ENCODE measurements at places on chromosomes 7 and 10.

GRCh38 chr7:90759710-90760109 lies 163.6 kb downstream of the CDK14 start:
- no peak for DNase-seq

DNA sequence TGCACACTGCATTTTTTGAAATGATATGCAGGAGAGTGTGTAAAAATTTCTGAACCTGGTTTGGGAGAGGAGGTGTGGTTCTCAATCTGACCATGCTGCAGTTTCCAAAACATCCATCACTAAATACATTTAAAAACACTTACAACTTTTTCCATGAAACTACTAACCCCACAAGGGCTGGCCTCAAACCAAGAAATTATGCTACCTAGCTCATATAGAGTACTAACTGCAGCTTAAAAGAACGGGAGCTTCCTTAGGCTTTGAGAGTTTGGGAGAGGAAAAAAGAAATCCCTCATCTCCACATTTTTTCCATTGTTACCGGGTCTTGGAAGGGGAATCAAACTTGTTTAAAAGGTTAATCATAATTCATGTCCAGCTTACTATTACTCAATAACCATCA lies 214.2 kb downstream of the GLI3 start:
- DNase-seq = no peak

- no peak for DNase-seq
Measured at GRCh38 chr7:17120756-17121155, 177.7 kb upstream of the AHR start.

DNA sequence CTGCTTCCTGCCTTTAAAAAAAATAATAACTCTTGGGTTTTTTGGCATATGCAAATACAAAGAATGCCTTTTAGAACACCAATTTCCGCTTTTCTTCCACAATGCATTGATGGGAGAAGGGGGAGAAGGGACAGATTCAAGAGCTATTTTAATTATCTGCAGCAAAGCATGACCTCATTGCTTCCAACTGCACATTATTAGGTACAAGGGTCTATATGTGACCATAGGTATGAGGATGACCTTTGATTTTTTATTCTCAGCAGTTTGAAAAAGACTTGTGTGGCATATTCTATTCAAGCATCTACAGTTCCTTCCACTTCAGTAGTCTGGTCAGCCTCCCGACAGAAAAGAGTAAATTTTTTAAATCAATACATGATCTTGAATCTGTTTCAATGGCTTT lies 39.7 kb downstream of the GRB10 start:
- DNase-seq = no peak

GRCh38 chr7:47801423-47801822 lies 146.8 kb downstream of the PKD1L1 start:
- DNase-seq = no peak

DNA sequence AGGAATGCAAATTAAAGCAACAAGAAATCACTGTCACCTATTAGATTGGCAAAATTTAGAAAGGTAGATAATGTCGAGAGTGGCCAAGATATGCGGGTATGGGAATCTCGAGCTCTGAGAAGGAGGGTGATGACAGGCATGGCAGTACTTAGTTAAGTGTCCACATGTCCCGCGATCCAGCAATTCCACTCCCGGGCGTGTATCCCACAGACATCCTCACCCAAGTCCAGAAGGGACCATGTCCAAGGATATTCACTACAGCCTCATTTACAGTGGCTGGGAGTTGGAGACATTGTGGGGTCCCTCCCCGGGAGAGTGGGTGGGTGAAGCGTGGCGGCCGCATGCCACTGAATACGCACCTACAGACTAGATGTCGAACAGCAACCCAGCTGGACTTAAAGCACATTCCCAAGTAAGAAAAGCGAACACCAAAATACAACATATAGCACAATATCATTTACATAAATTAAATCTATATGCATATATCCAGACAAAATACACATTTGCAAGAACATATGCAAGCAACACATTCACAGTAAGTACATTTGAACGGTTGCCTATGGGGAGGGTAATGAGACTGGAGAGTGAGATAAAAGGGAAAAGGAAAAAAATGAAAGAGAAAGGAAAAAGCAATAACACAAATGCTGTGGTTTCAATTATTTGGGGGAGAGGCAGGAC lies 9.9 kb downstream of the KCNH2 start:
- no peak for DNase-seq

- no peak for DNase-seq
Measured at GRCh38 chr7:129332254-129333035, 101.8 kb upstream of the STRIP2 start.

DNA sequence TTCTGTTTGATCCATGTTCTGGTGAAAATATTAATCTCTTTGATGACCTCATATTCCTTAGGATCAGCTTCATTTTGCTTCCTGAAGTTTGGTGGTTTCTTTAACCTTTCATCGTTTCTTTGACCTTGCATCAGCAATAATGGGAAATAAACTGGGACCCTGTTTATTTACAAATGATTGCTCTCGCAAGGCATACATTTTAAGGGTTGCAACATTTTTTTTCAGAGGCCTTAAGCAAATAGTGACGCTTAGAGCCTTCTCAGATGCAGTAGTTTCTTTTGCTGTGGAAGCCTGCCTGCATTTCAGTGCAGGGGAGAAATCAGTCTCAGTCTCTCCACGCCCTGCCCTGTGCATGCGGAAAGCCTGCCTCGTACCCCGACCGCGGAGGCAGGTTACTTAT lies 139.1 kb upstream of the NPS start:
- no peak for DNase-seq

DNA sequence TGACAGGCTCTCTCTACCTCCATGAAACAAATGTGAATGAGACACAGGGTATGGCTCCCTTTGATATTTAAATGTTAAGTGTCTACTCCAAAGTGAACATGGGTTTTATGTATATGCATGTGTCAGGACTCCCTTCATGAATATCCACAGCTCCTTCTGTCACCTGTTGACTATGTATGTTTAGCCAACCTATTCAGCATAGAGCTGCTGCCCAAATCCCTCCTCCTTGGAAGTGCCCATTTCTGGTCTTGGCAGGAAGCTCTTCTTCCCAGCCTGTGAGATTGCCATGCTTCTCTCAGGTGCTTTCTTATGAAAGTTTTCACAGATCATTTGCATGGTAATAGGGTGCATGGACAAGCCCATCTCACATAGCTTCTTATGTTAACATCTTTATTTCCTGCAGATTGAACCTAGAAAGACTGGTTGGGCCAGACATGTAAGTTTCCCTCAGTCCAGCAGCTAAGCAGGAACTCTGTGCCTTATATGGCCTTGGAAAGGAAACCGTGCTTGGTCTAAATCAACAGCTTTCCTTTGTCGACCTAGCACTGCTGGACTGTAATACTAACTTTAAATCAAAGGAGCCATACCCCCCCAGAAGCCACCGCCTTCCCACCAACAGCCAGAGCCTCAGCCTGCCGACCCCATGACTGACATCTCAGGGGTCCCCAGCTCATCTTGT lies 288.9 kb downstream of the ADARB2 start:
- no peak for DNase-seq

GRCh38 chr7:86937363-86937878 lies 122.0 kb downstream of the ELAPOR2 start:
- DNase-seq = no peak

GRCh38 chr7:42235741-42236161 lies 1.3 kb downstream of the GLI3 start:
- DNase-seq = no peak

DNA sequence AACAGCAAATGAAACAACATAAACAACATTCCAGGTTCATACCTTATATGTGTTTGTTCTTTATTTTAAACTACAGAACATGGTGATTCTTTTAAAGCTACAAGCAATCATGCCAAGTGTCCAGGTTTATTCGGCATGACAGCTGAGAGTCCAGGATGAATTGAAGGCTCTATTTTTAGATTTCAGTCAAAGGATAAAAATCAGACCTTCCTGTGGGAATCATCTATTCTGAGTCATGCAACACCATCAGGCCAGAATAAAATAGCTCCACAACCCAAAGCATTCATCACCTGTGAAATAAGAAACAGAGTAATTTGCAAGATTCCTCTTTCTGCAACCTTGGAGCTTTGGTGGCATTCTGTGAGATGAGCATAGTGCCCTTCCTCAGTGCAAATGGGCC lies 292.4 kb upstream of the MYO3A start:
- DNase-seq = no peak

DNA sequence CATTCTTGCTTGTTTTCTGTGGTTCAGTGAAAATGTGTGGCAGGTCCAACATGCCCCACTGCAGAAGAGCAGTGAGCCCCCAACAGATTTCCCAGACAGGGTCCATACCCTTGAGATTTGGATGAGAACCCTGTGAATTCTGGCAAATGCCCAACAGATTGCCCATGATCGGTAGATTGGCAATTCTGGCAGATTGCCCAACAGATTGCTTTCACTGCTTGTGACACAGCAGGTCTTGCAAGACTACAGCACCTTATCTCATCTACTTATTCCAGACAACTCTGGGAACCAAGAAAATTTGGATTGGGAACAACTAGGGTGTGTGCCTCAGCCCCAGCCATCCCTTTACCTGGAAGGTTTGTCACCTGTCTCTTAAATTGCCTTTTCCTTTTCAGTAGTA lies 143.7 kb upstream of the COL1A2 start:
- no peak for DNase-seq

GRCh38 chr7:40213856-40214255 lies 79.1 kb downstream of the SUGCT start:
- no peak for DNase-seq

- no peak for DNase-seq
Measured at GRCh38 chr10:90604636-90605035, 253.2 kb downstream of the HTR7 start.

- DNase-seq = no peak
Measured at GRCh38 chr7:102132209-102132752, 154.4 kb upstream of the SH2B2 start.

DNA sequence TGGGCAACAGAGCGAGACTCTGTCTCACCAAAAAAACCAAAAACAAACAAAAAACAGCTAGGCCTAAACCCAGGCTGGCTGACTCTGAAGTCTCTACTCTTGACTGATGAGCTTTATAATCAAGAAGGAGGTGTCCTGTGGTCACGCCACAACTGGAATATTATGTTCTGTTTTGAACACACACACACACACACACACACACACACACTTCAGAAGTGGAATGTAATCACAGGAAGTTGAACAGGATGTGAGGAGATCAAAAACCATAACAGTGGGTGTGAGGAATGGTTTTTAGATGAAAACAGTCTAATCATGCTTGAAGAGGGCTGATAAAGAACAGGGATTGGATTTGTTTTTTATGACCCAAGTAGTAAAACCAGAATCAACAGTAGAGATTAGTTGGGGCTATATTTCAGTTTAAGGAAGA lies 51.1 kb upstream of the IL6 start:
- DNase-seq = no peak

DNA sequence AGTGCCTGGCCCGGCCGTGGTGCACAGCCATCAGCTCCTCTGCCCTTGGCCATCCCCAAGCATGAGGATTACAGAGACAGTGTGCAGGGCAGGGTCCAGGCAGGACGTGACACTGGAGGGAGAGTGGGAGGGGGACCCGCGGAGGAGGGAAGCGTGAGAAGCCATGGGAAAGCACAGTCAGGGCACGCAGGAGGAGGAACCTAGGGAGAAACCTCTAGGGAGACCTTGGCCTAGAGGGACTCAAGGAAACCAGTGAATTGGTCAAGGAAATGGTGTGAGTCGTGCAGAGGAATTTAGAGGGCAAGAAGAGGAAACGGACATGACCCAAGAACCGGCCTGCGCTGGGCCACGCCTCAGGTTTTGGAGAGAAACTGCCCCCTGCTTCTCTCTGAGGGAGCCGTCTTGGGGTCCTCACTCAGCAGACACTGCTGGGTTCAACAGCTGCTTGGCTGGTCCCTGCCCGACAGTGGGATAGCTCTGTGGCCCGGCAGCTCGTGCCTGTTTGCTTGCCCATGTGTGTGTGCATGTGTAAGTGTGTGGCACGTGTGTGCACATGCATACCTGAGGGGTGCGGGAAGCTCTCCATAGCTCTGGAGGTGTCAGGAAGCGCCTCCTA lies 3.2 kb downstream of the OPN4 start:
- no peak for DNase-seq

DNA sequence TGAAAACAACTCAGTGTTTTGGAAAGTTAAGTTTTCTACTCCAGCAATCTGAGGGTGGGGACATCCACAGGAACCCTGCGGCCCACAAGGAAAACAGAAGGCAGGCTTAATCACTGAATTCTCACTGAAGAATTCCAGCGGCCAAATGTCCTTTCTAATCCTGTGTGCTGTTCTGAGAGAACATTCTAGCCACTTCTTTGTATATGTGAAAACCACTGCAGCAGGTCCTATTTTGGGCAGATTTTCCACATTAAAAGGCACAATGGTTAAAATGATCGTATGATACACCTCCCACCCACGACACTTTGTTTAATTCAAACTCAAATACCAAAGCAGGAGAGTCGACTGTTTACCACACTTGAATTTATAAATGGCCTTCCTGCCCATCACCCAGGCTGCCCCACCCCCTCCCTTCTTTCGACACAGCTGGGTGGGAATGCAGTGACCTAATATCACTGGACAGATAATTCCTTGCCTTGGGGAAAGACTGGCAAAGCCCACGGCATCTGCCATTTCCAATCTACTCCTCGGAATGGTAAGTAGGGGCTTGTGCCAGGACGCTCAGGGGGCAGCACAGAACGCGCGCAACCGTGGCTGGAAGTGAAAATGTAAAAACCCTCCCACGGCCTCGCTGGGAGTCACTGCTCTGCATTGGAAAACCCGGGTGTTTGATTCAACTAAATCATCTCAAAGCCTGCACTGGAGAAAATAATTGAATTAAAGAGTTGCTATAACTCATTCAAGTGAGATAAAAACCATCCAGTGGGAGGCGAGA lies 67.0 kb downstream of the CTBP2 start:
- no peak for DNase-seq

GRCh38 chr10:42111076-42111475 lies 527.3 kb downstream of the ZNF33B start:
- DNase-seq = no peak

DNA sequence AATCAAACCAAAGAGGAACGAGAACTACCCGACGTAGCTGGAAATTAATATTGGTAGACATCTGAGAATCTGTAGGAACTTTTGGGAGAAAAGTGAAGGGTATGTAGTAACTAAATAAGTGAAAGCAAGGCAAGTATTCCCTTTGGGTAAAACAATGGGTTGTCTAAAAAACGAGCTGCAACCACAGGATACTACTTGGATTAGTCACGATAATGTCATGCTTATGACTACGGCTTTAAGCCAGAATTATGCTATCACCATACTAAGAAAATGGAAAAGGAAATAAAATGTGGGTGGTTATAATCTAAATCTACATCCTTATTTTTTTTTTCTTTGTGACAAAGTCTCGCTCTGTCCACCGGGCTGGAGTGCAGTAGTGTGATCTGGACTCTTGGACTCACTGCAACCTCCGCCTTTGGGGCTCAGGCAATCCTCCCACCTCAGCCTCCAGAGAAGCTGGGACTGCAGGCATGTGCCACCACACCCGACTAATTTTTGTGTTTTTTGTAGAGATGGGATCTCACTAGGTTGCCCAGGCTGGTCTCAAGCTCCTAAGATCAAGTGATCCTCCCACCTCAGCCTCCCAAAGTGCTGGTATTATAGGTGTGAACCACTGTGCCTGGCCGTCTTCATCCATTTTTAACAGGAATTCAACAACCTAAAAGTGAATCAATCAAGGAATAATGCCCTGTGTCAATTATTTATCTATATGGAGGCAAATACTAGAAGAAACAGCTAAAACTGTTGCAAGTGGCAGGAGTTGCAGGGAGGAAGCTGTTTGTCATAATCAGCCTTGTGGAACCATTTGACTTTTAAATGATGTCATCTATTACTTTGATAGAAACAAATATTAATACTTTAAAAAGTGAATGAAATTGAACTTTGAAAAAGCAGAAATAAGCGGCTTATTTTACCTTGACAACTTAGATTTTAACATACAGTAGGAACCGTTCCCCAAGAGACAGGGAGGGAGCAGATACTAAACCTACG lies 189.3 kb downstream of the PRPF18 start:
- no peak for DNase-seq

Measured in GM12891 (cell line).